Activated CD8-positive, alpha-beta T cell treated with anti-CD3 and anti-CD28 coated beads for 36 hours (primary cell): ENCODE measurements at places on chromosomes 12 and 14. TPM values are rescaled to one million over a fixed set of nuclear protein-coding genes. Genes with fewer than 3 reads are reported as not detected.

ANKRD33 gene
- total RNA-seq: not detected

PZP gene
- not detected for total RNA-seq

RNASE8 gene
- not detected for total RNA-seq

BATF gene
- 47.0 TPM for total RNA-seq

ASB8 gene
- 20.9 TPM for total RNA-seq

PLEKHH1 gene
- 6.7 TPM for total RNA-seq
